Keratinocyte (primary cell): ENCODE measurements at places on chromosomes 1 and 21.

GRCh38 chr1:117341123-117341522, 26.1 kb upstream of the MAN1A2 start:
- DNase-seq, result no peak

DNA sequence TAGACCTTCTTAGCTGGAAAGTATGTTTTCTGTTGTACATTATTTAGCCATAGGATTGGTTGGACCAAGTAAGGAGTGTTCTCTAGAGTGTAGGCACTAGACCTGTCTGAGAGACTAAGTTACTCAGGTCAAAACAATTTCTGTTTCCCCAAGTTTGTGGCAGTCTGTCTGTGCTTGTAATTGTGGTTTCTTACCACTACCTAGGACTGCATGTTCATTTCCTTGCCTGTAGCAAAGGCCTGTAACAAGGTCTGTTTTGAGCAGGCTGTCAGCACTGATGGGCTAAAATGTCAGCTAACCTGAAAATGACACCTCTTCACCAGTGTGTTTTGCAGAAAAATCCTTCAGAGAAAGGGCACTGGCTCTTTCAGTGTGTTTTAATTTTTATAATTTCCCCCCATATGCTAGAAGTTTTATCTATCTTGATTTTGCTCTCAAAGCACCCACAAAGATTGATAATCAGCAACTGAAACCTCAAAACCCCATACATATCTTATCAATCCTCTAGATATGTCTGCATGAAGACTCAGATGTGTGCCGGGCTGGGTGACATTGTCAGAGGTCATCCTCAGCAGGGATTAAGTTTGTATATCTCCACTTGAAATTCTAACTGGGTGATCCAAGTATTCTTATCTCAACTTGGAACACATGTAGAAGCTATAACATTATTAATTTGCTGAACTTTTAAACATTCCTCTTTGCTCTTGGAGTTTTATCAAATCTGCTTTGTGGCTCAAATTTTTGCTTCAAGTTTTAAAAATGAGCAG, 50.7 kb upstream of the ST6GALNAC3 start:
- DNase-seq, result no peak

DNA sequence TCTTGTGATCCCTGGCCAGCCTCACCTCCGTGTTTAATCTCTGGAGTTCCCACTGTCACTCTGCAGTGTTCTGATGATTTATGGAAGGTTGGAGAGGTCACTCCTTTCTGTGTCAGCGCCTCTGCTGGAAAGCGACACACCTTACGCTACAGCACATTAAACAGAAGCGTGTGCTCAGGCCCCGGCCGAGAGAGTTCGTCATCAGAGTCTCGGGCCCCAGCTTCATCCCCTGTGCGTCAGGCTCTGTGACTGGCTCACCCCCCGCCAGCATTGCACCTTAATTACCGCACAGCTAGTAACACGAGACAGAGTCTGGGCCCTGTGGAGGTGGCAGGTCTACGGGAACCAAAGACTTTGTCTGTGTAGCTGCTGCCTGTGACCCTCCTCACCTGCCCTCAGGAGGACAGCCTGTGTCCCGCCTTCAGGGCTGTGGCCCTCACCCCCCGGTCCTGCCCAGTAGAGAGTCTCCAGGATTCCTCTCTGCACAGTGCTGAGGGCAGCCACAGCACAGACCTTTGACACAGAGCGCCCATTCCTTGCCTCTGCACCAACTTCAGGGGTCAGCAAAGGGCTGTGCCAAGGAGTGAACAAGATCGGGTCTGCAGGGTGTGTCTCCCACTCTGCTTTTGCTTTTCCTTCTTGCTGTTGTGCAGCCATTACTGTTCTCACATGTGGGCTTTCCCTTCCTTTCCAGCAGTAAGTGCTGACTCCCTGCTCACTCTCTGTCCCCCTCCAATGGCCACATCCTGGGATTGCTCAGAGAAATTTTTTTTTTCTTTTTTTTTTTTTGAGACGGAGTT, 157.6 kb downstream of the PGBD5 start:
- no peak for DNase-seq

- no peak for DNase-seq
Observed at GRCh38 chr1:101595881-101596374, 359.1 kb downstream of the S1PR1 start.

GRCh38 chr1:199287647-199288046, 648.8 kb downstream of the PTPRC start:
- no peak for DNase-seq

DNA sequence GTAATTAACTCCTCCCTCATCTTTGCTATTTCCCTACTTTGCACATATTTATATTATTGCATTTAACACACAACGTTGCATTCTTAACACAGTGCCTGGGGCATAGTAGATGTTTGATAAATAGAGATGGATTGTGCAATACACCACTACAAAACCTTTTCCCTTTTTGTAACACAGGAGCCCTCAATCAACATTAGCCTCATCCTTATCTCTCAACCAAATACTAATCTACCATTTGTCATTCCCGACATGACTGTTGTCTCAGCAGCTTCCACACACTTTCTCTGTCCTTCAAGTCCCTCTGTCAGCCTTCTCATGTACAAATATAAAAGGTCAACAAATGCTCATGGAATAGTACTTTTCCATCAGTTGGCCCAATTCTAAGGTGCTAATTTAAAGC, 78.9 kb upstream of the KCNK2 start:
- DNase-seq, result no peak

DNA sequence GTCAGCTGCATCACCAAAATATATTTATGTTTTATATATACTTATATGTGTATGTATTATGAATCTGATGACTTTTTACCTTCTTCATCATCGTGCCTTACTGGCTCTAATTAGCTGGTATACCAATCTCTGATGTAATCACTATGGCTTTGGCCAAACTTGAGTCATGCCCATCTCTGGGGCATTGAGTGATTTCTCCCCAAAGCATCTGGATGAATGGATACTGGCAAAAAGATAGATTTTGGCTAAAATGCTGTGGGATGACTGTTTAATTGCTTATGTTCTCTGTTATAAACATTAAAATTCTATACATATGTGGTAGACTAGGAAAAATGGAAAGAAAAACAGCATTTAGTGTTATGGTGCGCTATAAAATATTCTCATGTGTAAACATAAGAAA, 19.6 kb downstream of the CDKN2C start:
- no peak for DNase-seq

GRCh38 chr1:2948751-2949680, 72.3 kb upstream of the ACTRT2 start:
- DNase-seq, result no peak

DNA sequence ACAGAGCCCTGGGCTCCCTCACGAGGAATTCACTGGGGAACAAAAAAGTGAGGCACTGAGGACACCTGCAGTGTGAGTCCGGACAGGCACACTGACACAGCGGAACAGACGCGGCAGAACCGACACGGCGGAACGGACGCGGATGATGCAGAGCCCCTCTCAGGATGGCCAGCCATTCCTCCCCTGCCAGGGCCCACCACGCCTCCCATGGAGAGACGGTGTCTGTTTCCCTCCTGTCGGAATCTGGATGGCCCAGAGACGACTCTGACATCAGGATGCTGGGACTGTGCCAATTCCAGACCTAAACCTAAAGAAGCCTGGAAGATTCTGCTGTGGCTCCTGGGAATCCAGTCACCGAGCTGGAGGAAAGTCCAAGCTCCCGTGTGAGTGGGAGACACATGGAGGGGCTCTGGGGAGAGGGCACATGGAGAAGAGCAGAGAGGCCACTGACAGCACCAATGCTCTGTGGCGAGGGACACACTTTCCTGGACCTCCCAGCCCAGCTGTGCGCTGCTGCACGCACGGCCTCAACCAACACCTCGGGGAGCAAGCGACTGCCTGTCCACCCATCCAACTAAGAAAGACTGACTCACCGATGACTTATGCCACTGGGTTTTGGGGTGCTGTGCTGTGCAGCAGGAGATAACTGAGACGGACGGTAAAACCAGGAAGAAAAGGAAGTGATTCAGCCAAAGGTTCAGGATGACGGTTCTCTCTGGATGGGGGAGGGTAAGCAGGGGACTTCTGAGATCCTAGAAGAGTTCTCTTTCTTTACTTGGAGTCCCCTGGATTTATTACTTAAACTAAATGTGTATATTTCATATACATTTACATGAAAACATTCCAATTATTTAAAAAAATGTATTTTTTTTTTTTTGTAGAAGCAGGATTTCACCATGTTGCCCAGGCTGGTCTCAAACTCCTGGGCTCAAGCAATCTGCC, 23.3 kb downstream of the ZBTB17 start:
- peak; percentile 97 for DNase-seq

DNA sequence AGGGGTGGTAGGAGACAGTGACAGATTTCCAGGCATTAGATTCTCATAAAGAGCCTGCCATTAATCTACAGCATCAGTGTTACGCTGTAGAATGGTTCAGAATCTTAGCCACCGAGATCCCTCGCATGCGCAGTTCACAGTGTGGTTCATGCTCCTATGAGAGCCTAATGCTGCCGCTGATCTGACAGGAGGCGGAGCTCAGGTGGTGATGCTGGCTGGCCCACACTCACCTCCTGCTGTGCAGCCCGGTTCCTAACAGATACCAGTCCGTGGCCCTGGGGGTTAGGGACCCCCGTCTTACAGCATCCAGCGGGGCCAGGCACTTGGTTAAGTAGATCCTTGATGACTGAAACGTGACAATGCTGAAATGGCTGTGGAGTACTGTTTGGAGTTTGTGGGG, 163.6 kb upstream of the C1orf21 start:
- DNase-seq, result no peak

- DNase-seq, result no peak
Observed at GRCh38 chr1:232443372-232443771, 186.6 kb downstream of the SIPA1L2 start.

- DNase-seq, result no peak
Observed at GRCh38 chr1:1043411-1043810, 23.5 kb downstream of the AGRN start.

- no peak for DNase-seq
Observed at GRCh38 chr1:11701551-11701961, 10.0 kb downstream of the DRAXIN start.
